NCI-H1436 treated with DMSO at 0.1 percent for 48 hours (cell line): ENCODE measurements at places on chromosomes 1 and 21.

DNA sequence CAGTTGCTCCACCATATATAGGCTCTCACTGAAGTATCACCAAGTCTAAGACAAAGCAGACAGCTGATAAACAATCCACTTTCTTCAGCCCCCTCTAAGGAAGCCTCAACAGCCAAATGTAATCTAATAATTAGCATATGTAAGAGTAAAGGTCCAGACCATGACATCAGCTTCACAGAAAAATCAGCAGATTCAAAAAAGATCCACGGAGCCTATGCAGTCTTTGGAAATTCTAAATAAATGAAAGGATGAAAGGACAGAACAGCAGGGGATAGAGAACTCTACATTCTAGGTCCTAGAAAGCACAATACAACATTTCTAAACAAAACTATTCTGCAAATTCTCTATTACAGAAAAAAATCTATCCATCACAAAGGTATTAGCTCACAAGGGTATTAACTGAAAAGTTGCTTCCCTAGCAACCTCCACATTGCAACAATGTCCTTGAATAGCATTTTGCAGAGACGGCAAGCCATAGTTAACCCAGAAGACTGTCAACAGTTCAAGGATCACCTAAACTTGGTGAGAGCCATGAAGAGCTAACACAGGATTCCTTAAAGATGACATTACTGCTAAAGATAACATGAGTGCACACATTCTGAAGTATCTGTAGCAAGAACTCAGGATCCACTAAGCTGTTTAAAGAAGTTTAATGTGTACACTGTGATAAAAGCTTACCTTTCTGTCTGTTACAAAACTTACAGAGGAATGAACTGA, 74.3 kb downstream of the SIPA1L2 start:
- DNase-seq: no peak

GRCh38 chr1:118504221-118504644, 319.2 kb upstream of the SPAG17 start:
- no peak for DNase-seq

GRCh38 chr21:44838039-44838895, 20.4 kb upstream of the SUMO3 start:
- DNase-seq: no peak

DNA sequence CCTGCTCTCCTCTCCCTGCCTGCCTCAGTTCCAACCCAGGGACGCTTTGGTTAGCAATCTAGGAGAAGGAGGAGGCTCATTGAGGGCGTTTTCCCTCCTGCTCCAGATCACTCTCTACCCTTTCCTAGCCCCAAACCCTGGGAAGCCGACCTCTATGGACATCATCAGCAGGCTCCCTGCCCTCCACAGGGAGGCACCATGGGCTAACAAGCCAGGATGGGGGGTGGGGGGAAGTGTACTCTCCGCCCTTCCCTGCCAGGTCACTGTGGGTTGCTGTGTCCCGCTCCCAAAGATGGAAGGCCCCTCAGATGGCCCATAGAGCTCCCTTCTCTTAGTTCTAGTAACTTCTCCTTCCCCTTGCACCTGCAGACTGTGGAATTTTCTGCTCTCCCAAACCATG, 35.7 kb downstream of the KCND3 start:
- DNase-seq: no peak

DNA sequence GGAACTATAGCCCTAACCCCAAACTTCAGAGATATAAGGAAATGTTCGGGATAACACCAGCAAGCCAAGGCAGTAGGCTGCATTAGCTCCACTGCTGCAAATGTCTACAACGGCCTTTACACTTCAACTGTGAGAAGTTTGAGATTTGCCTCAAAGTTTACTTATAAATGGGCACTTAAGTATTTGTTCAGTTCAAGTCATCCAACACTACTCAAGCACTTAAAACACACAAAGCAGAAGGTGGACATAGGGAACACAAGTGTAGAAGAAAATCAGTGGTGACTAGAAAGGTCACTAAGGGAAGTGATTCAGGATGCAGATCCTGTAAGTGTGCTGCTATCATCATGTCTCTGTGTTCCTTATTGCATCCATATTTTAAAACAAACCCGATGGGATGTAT, 220.6 kb downstream of the SLC45A1 start:
- DNase-seq: no peak

DNA sequence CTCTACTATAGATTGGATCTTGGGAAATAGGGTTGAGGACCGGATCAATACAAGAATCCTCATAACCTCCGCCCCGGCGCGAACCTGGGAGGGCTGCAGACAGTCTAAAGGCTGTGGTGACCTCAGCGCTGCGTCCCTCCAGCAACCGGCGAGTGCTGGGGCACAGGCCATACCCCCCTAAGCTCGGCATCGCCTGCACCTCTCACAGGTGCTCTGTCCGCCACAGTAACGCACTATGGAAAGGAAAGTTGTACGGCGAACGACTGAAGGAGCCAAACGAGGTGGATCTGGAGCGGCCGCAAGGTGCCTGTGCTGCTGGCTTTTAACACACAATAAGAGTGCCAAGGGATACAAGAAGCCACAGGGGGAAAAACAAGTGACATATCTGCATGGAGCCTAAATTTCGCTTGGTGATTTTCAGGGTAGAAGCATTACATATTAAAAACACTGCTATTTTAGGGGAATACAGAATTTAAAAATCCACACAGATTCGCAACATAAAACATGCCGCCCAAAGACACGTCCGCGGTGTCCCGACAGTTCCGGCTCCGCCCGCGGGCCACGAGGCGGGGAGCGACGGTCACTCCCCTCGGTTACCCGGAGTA, 1.4 kb upstream of the RBM15 start:
- no peak for DNase-seq

- DNase-seq: no peak
Measured at GRCh38 chr1:19512545-19512944, 27.2 kb upstream of the CAPZB start.

GRCh38 chr1:238052496-238053266, 162.0 kb upstream of the ZP4 start:
- DNase-seq: no peak

DNA sequence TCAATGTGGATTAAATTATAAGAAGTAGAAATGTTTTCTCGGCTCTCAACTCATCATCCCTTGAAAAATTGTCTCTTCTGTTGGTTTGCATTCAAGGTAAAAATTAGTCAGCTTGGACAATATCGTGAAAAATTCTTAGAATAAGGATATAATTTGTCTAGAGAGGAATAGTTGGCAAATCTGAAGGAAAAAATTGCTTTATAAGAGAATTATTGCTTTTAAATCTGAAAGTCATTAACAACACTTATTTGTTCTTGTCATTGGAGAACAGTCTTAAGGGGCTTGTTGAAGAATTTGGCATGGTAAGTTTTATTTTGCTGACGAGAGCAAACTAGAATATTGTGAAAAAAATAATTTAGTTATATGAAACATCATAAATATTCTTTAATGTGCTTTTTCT, 26.4 kb downstream of the ANGPTL1 start:
- no peak for DNase-seq

- DNase-seq: no peak
Measured at GRCh38 chr1:19640363-19641316, 3.5 kb upstream of the NBL1 start.

DNA sequence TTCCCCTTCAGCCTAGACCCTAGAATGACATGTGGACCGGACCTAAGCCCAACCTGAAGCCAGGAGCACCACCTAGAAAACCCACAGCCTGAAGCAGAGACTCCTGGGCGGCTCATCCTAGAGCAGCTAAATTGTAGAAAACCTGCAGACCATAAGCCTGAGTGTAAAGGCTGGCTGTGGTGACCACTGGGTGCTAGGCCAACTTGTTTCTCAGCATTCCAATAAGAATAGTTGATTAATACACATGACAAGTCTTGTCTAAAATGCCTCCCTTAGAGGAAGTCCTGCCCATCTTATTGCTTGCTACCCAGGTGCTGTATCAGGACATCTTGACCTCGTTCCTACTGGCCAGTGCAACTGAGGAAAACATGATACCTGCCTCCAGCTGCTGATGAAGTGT, 23.3 kb upstream of the CASQ2 start:
- no peak for DNase-seq

- DNase-seq: no peak
Measured at GRCh38 chr1:112063781-112064728, 74.6 kb upstream of the KCND3 start.

GRCh38 chr1:10193288-10193687, 17.1 kb upstream of the KIF1B start:
- no peak for DNase-seq

DNA sequence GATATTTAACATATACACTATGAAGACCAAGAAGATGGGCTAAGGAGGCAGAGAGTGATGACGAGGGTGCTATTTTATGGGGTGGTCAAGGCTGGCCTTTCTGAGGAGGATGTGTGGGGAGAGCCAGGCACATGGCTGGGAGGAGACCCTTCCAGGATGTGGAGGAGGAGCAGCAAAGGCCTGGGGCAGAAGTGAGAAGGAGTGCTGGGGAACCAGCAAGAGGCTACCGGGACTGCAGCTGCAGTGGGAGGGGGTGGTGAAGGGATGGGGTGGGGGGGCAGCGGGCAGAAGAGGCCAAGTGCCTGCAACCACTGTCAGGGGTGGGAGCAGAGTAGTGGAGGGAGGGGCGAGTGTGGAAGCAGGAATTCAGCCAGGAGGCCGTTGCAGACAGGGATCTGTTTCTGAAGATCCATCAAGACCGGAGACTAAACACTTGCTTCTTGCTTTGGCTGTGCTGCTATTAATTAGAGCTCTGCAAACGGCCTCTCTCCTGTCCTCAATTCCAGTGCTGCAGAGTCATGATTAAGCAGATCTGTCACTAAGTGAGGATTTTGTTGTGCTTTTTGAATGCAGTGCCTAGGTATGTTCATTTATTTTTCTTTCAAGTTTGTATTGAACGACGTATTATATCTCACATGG, 89.9 kb downstream of the IER5 start:
- no peak for DNase-seq

DNA sequence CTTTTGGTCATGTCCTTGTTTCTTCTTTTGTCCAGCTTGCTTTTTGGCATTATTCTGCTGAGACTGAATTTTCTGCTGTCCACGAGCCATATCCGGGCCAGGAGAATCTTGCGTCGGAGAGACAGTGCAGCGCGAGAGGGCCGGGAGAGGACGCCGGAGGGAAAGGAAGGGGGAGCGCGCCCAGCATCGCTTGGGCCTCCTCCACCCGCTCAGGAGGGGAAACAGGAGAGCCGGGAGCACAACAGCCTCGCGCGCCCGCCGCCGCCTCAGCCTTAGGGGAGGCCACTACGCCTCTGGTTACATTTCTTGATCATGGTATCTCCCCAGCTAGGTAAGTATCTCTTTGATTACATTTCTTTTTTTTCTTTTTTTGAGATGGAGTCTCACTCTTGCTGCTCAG, 7.4 kb upstream of the DEGS1 start:
- DNase-seq: no peak

GRCh38 chr1:44941424-44942324, 44.7 kb downstream of the EIF2B3 start:
- DNase-seq: no peak

GRCh38 chr1:173315296-173315695, 108.2 kb upstream of the TNFSF4 start:
- no peak for DNase-seq

DNA sequence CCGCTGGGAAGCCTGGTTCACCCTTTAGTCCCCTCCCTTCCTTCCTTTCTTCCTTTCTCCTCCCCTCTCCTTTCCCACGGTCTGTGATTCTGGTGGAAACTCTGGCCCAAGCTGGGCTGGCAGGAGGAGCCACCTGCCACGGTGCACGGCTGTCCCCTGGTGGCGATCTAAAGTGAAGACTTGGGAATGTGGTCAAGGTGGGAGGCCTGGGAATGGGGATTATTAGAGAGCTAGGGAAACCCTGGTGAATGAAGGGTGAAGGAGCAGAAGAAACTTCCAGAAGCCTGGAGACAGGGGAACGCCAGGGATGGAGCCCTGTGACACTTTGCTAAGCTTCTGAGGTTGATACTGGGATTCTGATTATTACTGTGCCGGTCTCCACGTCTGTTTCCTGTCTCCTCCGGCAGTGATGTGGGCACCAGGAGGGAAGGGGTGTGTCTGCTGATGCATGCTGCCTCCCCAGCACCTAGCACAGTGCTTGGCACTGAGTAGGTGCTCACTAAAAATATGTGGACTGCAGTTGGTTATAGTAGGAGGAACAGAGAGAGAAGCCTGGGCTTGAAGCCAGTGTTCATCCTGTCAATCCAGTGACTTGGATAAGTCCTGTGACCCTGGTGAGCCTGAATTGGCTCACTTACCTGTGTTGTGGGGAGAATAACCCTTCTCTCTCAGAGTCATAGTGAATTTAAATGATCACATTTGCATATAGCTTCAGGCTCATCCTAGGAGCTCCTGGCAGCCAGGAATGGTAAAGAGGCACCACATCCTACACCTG, 71.2 kb upstream of the NBPF3 start:
- no peak for DNase-seq

DNA sequence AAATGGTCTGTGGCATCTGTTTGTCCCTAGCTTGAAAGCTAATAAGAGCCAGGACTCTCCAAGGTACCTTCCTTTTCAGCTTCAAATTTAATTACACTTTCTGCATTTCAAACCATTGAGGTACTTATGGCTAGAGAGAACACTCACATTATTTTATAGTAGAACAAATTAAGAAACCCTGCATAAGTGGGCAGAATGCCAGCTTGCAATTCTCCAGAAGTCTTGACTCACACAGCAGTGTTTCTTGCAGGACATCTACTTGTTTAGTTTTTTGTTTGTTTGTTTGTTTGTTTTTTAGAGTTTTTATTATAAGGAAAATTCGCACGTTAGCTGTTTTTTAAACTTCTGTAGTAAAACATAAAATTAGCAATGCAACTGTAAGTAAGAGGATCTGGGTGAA, 397.2 kb downstream of the NEGR1 start:
- no peak for DNase-seq

GRCh38 chr1:51515982-51516648, 3.0 kb downstream of the EPS15 start:
- DNase-seq: no peak

- no peak for DNase-seq
Measured at GRCh38 chr21:45509566-45510465, 32.4 kb downstream of the SLC19A1 start.

DNA sequence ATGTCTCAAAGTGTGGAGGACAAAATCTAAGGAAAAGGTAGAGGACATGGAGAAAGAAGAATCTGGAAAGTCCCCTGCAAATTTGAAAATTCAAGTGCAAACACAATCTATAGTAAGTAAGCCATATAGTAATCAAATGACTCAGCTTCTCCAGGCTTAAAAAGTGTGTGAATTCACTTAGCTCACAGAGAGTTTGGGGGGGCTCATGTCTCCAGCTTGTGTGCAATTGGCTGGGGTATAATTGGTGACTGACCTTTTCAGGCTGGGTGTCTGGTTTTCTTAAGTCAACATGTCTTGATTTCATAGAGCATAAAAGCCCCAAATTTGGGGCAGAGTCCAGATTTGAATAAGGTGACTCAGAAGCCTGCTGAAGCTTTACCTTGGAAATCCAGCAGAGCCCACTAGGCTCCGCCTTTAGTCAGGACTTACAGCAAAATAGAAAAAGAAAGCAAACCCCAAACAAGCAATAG, 8.6 kb downstream of the CLDN14 start:
- no peak for DNase-seq

- no peak for DNase-seq
Measured at GRCh38 chr1:42231253-42231652, 66.7 kb upstream of the GUCA2A start.

GRCh38 chr21:41369105-41369919, 7.5 kb downstream of the MX2 start:
- DNase-seq: no peak
